SIG-M5 (cell line): ENCODE measurements at places on chromosomes 5 and 9.

DNA sequence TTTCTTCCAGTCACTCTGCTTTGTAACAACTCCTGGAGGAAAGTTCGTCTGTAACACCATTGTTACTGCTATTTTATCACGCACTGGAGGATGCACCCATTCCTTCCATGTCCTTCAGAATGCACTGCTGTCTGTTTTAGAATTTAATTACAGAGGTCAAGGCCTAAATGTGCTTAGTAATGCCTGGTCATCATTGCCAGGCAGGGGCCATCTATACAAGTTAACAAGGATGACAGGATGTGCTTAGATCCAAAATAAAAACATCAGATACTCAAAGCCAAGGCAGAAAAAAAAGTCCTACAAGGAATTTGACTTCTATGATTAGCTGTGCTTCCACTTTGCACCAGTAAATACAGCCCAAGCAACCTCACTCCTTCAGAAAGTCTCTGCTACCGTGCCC, 371.4 kb downstream of the SEMA5A start:
- DNase-seq = no peak

DNA sequence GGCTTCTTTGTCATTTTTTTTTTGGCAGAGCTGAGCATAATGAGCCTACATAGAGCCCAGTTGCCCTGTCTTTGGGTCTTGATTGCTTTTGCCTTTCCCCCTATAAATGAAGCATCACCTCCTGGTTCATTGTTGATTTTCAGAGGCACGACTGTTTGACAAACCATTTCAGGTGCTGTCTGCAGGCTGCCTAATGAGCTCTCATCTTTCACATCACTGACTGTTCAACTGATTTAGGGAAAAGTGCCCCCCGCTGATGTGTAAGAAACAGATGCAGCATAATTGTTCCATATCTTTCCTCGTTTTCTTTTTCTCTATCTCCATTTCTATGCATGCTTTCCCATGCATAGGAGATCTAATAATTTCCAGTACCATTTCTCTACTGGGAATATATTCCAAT, 338.6 kb downstream of the TMEM38B start:
- DNase-seq = no peak

DNA sequence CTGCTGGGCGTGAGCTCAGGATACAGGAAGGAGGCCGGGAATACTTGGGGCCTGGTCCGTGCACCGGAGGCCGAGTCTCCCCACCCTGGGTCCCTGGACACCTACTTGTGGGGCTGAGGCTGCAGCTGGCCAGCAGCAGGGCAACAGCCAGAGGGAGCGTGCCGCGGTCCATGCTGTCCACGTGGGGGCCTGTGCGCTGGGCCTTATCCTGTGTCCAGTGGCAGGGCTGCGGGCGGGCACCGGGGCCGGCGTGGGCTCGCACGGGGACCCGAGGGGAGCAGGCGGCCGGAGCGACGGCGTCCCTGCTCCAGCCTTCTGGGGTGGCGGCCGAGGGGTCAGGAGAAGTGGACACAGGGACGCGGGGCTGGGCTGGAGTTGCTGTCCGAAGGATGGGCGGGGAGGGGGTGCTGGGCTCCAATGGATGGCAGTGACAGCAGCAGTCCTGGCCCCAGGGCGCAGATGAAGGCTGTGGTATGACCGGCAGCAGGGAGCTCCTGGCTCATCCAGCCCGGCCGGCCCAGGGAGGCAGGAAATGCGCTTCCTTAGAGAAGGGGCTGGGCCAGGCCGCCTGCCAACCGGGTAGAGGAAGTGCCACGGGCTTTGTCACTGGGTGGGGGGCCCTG, at the start of gene ENG:
Gene ENG (minus strand): TSS at position 475 of the 623 bp plus-strand sequence. CDS start 303 bp downstream, at position 172.
- no peak for DNase-seq

DNA sequence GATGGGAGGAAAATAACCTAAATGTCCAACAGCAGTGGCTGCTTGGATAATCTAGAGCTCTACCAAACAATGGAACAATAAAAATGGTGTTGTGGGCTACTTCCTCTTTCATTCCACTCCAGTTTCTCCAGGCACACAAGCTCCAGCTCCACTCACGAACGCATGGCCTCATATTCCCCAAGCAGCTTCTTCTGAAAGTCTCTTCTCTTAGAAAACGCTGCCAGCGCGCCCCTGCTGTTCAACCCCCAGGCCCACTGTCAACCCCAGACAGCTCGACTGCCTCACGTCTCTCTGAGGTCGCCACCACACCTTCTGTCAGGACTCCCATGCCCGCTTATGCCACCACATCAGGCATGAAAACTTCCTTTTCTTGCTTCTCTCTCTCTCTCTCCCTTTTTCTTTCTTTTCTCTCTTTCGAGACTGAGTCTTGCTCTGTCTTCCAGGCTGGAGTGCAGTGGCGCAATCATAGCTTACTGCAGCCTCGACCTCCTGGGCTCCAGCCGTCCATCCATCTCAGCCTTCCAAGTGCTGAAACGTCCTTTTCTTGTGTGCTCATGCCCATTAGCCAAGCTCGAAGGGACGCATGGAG, 16.2 kb downstream of the OR2V2 start:
- peak; percentile 37 for DNase-seq

DNA sequence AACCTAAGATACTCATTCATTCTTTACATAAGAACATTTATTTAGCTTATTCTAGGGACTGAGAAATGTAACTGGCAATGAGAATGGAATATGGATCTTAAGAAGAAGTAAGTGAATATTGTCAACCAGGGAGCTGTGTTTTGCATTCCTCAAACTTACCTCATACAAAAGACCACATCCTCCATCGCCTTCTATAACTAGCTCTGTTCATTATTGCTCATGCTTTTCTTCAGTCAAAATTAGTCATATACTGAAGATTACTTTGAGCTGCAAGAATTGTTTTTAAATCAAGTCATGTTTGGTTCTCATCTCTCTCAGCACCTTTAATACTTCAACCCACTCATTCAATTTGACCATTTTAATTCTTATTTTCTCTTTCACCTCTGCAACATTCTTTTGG, 140.3 kb upstream of the RASA1 start:
- no peak for DNase-seq
